Heart left ventricle (tissue), 16 donors: ENCODE measurements at places on chromosomes 6 and 20. TPM values are rescaled to one million over a fixed set of nuclear protein-coding genes. Genes with fewer than 3 reads are reported as not detected.

GRCh38 chr6:156167016-156167624 lies 610.1 kb upstream of the ARID1B start:
- H3K4me1 ChIP-seq: no peaks in the 10 kb centered on the region
- H3K27ac ChIP-seq: peak overlapping the region; percentile 72
- DNase-seq: no peak
- peak overlapping the region; percentile 37 for H3K4me3 ChIP-seq

DNA sequence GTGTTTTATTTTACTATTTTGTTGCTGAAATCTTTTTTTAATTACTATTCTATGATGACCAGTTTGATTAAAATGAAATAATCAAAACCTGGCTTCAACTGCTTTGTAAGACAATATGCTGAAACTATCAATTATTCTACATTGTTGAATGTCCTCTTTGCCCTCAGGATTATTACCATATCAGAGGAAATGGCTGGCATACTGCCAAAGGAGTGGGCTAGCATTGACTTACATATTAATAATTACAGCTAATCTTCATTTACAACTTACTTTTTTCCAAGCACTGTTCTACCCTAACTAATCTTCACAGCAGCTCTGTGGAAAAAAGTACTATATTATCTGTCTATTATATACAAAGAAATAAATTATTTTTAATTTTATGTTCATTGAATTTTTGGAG lies 560.5 kb downstream of the BCKDHB start:
- H3K36me3 ChIP-seq: no peaks in the 10 kb centered on the region
- H3K27me3 ChIP-seq: no peaks in the 10 kb centered on the region
- H3K4me1 ChIP-seq: no peaks in the 10 kb centered on the region
- H3K27ac ChIP-seq: no peak overlapping the region
- no peak overlapping the region for H3K4me3 ChIP-seq

GRCh38 chr20:49100972-49101371 lies 54.9 kb downstream of the CSE1L start:
- H3K4me3 ChIP-seq: no peak overlapping the region
- H3K36me3 ChIP-seq: peaks cover 13% of the 10 kb centered on the region
- DNase-seq: no peak
- no peaks in the 10 kb centered on the region for H3K27me3 ChIP-seq
- H3K4me1 ChIP-seq: peaks cover 16% of the 10 kb centered on the region

Gene GPLD1
- 0.93 TPM for total RNA-seq

DNA sequence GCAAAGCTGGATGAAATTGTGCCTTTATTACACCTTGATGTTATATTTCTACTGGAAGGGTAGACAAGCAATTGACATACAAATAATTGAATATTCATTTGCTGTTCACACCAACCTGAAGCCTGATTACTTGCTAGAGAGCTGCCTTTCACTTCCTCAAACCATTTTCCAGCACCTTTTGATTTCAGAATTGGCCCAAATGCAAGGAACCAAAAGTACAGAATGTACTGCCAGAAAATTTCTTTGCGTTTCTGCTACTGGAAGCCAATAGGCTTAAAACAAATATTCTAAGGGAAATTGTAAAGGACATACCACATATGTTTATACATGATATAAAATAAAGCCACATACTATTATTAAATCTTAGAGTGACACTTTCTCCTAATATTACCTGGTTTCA lies 94.5 kb downstream of the RFPL4B start:
- H3K36me3 ChIP-seq: no peaks in the 10 kb centered on the region
- H3K27ac ChIP-seq: no peak overlapping the region
- no peak overlapping the region for H3K4me3 ChIP-seq
- DNase-seq: no peak

Gene PRDM13
- total RNA-seq: not detected

Gene PANK2
- total RNA-seq: 17.2 TPM

Gene EZR
- total RNA-seq: 153 TPM
